Hindlimb muscle (tissue), 1 donor: ENCODE measurements at places on chromosomes 16 and 17. TPM values are rescaled to one million over a fixed set of nuclear protein-coding genes. Genes with fewer than 3 reads are reported as not detected.

DNA sequence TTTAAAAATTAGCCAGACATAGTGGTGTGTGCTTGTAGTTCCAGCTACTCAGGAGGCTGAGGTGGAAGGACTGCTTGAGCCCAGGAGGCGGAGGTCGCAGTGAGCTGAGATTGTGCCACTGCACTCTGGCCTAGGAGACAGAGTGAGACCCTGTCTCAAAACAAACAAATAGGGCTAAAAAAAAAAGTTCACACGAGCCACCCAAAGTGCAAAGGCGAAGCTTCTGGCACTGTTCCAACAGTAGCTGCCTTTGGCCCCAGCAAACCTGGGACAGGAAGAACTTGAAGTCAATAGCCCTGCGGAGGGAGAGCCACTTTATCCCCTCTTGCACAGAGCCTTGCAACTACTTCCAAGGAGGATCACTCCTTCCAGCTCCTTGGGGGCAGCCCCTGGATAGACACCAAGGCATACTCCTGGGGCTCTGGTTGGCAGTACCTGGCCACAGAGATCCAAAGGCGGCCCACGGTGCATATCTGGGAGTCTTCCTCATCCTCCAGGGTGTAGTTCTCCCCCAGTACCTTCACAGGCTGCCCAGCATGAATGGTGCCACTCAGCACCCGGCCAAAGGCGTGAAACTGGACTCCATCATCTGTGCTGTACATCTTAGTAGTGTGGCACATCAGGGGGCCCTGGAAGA lies 14.7 kb downstream of the HIGD1B start:
- no peak for DNase-seq

DNA sequence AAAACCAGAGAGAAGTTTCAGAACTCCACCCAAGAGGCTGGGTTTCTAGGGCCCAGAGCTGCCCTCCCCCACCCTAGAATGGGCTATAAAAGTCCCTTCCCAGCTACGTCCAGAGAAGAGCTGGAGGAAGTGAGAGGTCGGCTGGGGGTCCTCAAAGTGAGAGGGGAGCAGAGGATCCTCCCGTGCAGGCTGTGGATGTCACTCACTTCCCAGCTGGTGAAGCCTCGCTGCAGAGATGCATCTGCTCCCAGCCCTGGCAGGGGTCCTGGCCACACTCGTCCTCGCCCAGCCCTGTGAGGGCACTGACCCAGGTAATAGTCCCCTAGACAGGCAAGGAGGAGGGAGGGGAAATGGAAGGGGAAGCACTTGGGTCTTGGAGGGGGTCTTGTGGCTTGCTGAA lies at the start of gene EPX:
TSS of gene EPX (plus strand) at position 115 of the 400 bp plus-strand sequence. CDS start at position 236, 121 bp downstream.
- no peak for DNase-seq

DPEP3 gene
- 0.09 TPM for polyA plus RNA-seq

ORMDL3 gene
- 38.4 TPM for polyA plus RNA-seq

GRCh38 chr16:1510941-1511351 lies 17.8 kb downstream of the TELO2 start:
- no peak for DNase-seq
